ENCODE measurements at places on chromosomes 2 and 18.

- peak; percentile 92 for DNase-seq
Observed at GRCh38 chr2:207133820-207134519, 31.8 kb downstream of the KLF7 start.

- no peak for DNase-seq
Observed at GRCh38 chr2:16330571-16330970, 335.1 kb downstream of the CYRIA start.

DNA sequence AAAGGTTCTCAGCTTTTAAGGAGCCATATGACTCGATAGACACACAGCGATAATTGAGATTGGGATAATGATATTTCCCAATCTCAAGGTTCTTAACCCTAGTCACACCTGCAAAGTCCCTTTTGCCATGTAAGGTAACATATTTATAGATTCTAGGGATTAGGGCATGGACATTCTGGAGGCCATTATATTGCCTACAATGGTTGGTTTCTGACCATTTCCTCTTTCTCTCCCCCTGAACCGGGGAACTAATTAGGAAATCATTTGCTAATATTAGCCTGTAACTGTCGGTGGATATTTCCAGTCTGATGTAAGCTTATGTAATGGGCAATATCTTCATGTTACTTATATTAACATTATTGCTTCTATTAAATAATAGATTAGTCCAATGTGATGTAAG is 40.8 kb upstream of the ARHGAP15 start:
- DNase-seq: no peak

- no peak for DNase-seq
Observed at GRCh38 chr18:31562726-31563125, 29.0 kb upstream of the TTR start.

DNA sequence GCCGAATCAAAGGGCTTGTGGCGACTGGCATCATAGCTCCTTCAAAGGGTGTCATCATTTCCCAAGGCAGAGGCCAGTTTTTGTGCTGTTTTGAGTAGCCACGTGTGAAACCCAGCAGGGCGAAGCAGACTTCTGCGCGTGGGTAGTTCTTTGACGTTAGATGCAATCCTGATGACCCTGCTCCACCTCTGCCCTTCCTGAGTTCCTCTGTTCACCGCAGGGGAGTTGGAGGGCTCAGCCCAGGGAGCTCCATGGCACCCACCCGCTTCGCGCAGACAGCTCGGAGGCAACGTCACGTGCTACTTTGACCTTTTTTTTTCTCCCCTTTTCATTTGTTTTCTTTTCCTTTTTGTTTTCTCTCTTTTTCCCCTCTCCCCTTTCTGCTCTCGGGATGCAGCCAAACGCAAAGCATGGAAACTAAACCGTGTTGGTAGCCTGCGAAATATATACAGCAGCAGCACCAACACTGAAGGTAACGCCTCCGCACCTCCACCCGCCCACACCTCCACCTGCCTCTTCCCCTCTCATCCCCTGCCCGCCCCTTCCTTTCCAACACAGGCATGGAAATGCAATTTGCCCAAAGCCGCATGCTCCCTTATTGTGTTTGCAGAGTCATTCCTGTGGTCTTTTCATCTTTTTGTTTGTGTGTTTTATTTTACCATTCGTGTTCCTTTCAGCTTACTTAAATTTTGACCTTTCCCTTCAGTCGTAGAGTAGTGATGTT is 153.6 kb downstream of the GBX2 start:
- DNase-seq: no peak

GRCh38 chr2:201949181-201949926 is 84.3 kb upstream of the FZD7 start:
- DNase-seq: no peak

- no peak for DNase-seq
Observed at GRCh38 chr2:152383702-152384101, 48.7 kb downstream of the FMNL2 start.

- peak; percentile 37 for DNase-seq
Observed at GRCh38 chr18:71045331-71046065, 756.7 kb downstream of the SOCS6 start.

DNA sequence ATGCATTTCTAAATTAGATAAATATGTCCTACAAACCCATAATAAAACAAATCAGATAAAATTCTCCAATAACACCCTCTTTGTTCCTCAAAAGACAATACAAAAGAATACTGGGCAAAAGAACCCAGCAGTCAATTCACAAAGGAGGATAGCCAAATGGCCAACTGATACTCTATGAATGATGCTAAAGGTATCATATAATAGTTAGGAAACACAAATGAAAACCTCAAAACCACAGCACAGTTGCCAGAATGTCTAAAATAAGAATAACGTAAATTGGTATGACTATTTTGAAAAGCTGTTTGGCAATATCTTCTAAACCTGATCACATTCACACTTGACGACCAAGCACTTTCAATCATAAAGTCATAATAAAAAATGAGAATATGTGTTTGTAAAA is 315.4 kb downstream of the CDH7 start:
- DNase-seq: no peak

DNA sequence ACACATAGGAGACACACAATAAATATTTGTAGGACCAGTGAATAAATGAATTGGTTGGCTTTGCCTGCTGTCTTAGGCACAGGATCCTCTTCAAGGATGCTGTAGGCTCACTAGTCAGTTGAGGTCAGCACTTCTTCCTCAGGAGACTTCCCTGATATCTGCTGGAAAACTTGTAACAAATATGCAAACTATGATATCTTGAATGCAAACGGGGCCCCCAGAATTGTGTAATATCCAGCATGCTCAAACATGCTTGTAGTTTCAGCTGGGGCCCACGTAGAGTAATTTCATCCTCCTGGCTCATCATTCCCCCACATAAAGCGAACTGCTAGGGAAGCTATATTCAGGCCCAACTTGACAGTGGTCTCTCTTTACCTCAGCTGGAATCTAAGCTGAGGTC is 43.6 kb downstream of the POLE4 start:
- DNase-seq: peak; percentile 41

DNA sequence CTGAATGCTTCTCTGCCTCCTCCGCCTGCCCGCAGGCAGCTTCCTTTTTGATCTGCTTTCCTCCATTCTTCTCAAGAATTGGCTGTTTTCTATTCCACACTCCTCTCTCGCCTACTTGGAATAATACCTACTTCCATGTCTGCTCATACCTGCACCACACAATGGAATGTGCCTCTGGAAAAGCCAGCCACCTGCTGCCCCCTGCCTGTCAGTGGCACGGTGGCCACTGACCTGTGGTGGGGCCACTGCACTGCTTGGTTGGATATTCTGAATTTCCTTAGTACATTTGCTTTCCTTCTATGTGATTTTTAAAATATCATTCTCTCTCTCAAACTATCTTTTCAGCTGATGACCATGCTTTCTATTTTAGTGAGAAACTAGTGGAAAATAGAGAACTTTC is 406.9 kb downstream of the DCDC2C start:
- no peak for DNase-seq

DNA sequence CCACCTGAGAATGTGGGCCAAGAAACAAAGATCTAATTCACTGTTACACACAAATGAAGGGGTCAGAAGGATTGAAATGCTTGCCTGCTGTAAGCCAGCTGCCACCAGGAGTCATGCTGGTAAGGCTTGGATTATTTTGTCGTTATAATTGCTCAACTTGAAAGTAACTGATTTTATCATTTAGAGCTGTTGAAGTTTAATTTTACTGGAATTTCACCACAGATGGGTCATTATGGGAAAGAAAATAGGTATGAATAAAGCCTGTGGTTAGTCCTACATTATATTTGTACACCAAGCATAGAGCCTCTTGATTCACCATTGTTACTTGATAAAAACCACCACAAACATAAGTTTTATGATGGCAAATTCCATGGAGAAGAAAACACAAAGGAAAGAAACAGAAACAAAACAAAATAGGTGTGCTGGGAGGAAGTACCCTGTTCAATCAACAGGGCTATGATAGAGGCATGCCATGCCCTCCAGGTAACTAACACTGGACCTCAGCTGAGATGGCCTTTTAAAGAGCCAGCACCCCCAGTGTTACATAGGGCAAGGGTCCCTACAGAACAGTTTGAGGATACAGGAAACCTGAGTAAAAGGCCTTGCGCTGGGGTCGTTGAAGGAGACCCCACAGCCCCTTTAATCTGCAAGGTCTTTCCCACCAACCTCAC is 3.0 kb downstream of the CLEC4F start:
- no peak for DNase-seq

DNA sequence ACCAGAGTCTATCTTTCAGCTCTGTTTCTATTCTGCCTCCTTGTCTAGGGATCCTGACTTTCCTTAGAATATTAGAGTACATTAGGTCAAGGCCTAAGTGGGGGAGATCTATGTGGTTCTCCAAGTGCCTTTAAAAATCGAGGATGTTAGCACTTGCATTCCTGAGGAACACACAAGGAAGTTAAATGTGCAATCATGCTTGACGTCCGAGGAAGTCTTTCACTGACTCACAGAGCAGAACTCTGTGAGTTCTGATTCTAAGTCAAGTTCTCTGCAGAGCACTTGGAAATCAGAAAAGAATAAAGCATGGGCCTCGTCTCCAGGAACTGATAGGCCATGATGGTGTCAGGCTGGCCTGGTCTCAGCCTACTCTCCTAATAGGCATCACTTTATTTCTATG is 17.2 kb downstream of the FHOD3 start:
- peak; percentile 86 for DNase-seq

DNA sequence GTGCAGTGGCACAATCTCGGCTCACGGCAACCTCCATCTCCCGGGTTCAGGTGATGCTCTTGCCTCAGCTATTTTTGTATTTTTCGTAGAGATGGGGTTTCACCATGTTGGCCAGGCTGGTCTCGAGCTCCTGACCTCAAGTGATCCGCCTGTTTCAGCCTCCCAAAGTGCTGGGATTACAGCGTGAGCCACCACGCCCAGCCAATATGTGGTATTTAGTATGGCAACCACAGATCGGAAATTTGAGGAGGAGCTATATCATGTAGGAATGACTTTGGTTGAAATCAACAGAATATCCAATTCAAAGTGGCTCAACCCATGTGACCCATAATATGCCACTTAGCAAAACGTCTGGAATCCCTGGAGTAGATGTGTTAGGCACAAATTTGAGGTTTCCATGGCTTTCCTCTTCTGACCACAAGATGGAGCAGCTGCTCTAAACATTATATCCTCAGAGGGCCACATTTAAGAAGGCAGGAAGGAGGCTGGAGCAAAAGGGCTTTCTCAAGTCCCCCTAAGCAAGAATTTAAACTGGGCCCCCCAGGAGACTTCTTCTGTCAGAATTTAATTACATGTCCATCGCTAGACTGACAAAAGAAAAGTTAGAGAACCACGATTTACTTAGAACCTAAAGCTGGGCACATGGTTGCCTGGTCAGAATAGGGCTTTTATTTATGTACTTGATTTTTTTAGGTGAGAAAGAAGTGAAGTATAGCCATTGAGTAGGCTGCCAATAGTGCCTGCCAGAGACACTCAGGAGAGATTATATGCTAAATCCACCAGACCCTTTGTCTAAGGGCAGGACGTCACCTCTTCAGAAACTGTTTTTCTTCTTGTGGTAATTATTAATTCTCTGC is 49.6 kb upstream of the ITSN2 start:
- peak; percentile 84 for DNase-seq

GRCh38 chr18:46437061-46437460 is 220.0 kb downstream of the LOXHD1 start:
- no peak for DNase-seq

DNA sequence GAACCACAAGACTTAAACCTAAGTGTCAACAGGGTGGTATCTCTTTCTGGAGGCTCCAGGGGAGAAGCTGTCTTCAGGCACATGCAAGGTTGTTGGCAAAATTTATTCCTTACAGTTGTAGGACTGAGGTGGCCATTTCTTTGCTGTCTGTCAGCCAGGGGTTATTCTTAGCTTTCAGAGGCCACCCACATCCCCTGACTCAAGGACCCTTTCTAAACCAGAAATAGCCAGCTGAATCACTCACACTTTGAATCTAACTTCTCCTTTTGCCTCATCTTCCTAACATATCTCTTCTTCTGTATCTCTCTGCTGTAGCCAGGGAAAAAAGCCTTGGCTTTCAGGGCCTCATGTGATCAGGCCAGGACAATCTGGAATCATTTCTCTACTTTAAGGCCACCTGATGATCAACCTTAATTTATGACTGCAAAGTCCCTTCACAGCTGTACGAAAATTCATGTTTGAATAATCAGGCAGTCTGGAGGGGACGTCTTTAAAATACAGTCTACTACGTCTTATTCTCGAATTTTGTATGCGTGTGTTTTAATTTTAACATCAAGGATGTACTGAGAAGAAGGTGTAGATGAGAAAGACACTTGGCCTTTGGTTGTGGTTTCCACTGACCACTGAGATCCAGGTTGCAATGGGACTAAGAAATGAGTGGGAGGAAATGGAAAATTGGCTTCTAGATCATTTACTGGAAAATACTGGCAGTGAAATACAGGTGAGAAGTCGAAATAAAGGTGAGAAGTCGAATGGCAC is 90.4 kb downstream of the DOCK10 start:
- no peak for DNase-seq

GRCh38 chr2:26421961-26422360 is 20.2 kb downstream of the DRC1 start:
- DNase-seq: no peak

DNA sequence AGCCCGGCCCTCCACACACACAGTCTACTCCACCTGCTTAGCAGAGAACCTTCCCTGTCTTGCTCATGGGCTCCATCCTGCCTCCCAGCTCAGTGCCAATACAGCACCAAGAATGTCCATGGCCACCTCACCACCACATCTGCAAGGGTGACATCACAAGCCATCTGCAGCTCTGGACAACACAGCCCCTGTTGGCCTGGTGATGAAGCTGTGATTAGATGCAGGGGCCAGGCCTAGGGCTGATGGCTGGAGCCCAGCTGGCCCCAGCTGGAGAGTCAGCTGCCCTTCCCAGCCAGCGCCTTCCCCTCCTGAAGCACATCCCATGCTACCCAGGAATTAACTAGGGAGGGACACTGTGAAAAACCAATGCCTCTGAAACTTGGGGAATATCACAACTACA is 91.1 kb downstream of the TTC32 start:
- DNase-seq: no peak

GRCh38 chr2:228731517-228731916 is 539.6 kb downstream of the PID1 start:
- peak; percentile 85 for DNase-seq

DNA sequence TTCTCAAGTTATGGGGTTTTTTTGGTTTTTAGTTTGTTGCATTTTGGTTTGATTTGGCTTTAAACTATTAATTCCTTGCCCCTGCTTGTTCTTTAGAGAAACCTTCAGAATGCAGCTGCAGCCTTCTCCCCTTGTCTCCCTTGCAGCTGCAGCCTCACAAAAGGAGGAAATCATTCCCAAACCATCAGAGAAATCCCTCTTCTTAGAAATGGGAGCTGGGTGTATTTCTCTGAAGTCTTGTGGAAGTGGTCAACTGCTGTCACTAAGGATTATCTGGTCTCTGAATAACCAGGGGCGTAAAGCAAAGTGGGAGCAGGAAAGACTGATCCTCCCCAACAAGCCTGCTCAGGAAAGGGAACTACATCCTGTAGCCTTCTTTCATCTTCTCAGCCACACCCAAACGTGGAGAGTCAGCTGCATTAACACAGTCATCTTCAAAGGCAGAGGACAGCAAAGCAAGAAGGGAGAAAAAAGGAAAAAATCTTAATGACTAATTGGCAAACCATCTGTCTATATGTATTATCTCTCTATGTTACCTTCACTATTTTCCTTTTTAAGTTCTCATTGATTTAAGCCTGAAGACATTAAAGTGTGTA is 1834.1 kb upstream of the PIK3C3 start:
- DNase-seq: no peak

GRCh38 chr2:200603972-200604371 is 18.2 kb downstream of the AOX1 start:
- peak; percentile 71 for DNase-seq

- peak; percentile 76 for DNase-seq
Observed at GRCh38 chr18:44895176-44895798, 214.6 kb downstream of the SETBP1 start.

- no peak for DNase-seq
Observed at GRCh38 chr2:138359532-138359931, 142.0 kb upstream of the SPOPL start.

Measured in fibroblast of the aortic adventitia (primary cell).